Bronchial smooth muscle cell (primary cell): ENCODE measurements at places on chromosomes 2 and 18. TPM values are rescaled to one million over a fixed set of nuclear protein-coding genes. Genes with fewer than 3 reads are reported as not detected.

HOXD11 gene
- not detected in 2 replicates for total RNA-seq

PLEK gene
- not detected in 2 replicates for total RNA-seq

MOGAT1 gene
- total RNA-seq, result not detected in 2 replicates

DNAJB2 gene
- total RNA-seq, result 53.9 and 109 TPM in 2 replicates

REEP1 gene
- total RNA-seq, result under 0.01 TPM in 1 of 2 replicates, not detected in the other

LIMS4 gene
- 0.77 and 4.7 TPM in 2 replicates for total RNA-seq

TMEM127 gene
- 10.6 and 10.7 TPM in 2 replicates for total RNA-seq

PARD6G gene
- 1.6 and 2.0 TPM in 2 replicates for total RNA-seq

CCDC74B gene
- 4.1 and 10.6 TPM in 2 replicates for total RNA-seq

POTEJ gene
- not detected in 2 replicates for total RNA-seq

GCG gene
- not detected in 2 replicates for total RNA-seq

EVX2 gene
- total RNA-seq, result not detected in 2 replicates

ALLC gene
- total RNA-seq, result not detected in 2 replicates
